ENCODE measurements at places on chromosomes 6 and 20.

DNA sequence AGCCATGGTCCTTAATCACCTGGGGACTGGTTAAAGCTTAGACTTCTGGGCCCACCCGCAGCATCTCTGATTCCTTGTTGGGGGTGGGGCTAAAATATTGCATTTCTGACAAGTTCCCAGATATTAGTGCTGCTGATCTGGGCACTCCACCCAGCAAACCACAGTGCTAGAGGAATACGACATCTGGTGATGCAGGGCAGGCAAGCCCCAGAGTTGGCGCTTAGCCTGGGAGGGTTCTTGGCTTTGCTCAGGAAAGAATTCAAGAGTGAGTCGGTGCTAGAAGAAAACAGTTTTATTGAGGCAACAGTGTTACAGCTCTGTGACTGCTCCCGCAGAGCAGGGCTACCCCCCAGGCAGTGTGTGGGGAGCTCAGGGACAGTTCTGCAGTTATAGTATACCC lies 210.7 kb downstream of the TFAP2C start:
- DNase-seq = no peak

GRCh38 chr20:29298759-29299613 lies 1958.5 kb upstream of the DEFB115 start:
- no peak for DNase-seq

- peak; percentile 65 for DNase-seq
These were observed at the start of gene SRXN1 for GRCh38 chr20:653110-653589. SRXN1 (minus strand) TSS chr20:653200; CDS start chr20:653185, 15 bp downstream.

DNA sequence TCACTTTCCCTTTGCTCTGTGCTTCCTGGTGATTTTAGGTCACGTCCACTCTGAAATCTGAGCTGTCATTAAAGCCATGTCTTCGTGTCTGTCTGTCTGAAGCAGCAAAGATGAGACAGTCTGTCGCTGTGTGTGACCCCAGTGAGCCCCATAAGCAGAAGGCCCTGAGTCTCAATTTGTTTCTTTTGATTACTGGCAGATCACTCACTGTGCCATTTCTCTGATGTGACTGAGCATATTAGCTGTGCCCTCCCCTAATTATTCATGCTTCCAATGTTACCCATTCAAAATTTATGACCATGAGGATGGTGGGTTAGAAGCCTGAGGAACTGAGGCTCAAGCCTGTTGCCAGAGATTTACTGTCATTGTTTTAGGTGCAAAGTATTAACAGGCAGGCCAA lies 117.6 kb downstream of the PLCB1 start:
- DNase-seq = no peak

DNA sequence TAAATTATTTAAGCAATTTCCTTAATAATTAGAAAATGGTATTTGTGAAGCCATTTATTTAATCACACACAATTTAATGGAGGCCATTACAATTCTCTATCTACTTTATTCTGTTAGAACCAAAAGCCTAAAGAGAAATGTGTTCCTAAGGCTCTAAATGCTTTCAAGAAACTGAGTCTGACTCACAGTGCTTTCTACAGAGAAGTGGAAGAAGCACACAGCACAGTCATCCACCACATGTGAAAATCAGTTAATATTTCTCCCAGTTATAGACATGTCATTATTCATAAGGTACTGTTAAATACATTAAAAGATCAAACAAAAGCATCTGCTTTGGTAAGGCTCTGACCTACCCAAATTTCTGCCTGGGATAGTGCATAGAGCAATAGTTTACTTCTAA lies 214.4 kb downstream of the ALDH8A1 start:
- DNase-seq = no peak

DNA sequence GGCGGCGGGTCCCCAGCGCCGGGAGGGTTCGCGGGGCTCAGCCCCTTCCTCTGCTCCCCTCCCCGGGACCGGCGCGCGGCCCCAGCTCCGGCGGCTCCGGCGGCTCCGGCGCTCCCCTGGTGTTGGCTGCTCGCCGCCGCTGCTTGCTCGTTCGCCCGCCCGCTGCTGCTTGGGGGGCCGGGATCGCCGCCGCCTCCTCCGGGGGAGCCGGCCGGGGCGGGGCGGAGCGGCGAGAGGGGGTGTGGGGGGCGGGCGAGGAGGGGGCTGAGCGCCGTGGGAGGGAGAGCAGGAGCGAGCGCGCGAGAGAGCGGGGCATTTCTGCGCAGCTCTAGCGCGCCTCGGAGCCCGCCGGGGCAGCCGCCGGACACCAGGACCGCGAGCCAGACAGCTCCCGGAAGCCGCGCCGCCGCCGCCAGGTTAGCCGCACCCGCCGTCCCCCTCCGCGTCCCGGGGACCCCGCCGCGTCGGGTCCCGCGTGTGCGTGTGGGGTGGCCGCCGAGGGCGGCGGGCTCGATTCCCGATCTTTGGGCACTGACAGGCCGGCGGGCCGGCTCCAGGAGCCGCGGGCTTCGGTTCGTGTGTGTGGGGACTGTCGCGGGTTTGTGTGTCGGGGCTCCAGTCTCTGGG lies 62.0 kb upstream of the EPB41L1 start:
- DNase-seq = no peak

DNA sequence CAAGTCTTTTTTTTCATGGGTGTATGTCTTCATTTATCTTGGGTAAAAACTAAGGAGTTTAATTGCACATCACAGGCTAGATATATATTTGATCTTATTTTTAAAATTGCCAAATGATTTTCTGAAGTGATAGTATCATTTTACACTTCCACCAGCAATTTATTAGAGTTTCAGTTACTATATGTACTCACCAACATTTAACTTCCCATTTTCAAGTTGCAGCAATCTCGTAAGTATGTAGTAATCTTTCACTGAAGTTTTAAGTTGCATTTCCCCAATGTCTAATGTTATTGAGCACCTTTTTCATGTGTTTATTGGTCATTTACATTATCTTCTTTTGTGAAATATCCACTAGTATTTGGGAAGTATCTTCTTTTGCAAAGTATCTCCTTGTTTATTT lies 277.4 kb upstream of the CNR1 start:
- DNase-seq = no peak

DNA sequence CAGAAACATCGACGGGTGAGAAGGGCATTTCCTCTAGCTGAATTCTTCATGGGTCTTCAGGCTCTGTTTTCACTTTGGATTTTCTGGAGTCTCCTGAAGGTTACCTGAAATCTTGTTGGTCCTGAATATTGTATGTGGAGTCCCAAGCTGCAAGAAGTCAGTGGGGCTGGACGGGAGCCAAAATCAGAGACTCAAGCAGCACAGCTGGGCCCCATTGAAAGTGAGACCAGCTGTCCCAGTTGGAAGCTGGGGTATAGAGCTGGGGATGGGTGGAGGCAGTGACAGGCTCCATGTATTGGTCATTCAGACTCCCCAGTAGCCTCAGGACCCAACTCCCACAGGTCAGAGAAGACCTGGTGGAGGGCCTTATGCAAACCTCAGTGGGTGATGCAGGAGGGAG lies 111.3 kb upstream of the MLN start:
- DNase-seq = no peak

DNA sequence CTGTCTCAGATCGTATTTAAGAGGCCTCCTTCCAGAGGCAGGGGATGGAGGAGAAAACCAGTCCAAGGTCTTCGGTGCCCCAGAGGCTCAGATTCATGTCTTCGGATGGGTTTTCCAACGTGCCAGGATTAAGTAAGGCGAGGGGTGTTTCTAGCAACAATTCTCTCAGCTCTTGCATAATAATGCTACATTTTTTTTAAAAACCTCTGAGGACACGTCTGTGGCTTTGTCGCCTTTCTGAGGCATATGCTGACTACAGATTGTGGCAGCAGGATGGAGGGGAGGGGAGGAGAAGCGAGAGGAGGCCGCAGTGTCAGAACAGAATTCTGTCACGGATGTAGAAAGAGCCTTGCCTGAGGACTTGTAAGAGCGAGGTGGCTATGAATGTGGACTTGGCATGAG lies 17.7 kb upstream of the CCDC167 start:
- DNase-seq = no peak

GRCh38 chr6:130778946-130779657 lies 48.1 kb upstream of the SMLR1 start:
- DNase-seq = no peak

- DNase-seq = no peak
These were observed 327.5 kb upstream of the JAG1 start for GRCh38 chr20:11001302-11001701.

DNA sequence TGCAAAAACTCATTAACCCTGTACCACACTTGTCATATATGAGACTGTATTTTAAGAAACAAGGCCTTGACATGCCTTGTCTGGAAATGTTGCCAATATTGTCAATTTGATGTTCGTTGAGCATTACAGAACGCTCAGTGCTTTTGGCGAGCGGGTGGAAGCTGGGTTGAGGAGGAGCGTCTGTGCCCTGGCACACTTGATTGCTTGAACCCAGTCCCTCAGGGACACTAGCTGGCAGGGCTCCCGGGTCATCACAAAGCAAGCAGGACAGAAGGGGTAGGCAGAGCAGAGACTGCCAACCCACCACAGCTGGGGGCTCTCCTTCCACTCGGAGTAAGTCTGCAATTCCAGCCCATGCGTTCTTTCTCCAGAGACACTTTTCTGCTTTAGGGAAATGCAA lies 286.3 kb downstream of the KHDC1L start:
- DNase-seq = no peak

GRCh38 chr20:25237610-25238318 lies 10.1 kb upstream of the PYGB start:
- DNase-seq = no peak

DNA sequence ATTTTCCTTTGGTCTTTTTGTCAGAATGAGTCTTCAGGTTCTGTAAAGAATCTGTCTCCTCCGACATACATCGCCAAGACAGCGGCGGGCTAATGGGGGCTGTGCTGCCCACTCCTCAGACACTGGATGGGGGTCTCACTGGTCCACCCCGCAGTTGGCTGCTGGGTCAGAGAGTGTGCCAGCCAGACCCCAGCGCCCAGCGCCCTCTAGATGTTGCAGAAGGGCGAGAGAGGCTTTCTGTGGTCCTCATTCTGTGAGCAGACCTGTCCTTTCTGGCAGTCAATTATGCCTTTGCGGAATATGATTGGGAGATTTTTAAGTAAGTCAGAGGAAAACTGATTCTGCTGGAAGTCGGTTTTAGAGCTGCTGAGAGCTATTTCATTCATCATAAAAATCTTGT lies 7.8 kb upstream of the CCR6 start:
- DNase-seq = no peak

- no peak for DNase-seq
These were observed 48.9 kb upstream of the EPHA7 start for GRCh38 chr6:93468291-93468690.

DNA sequence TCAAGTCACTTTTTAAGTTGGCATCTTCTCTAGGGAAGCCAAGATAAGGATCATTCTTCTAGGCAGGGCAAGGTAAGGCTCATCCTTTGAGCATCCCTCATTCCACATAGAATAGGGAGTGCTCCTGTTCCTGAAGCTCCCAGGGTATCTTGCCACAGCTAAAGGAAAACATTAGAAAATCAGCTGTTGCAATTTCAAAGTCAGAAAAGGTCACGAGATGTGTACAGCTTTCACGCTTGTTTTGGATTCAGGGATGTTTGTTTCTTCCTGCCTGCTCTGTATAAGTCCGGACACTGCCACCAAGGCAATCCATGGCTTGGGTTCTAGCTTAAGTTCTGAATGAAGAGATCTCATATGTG lies 153.2 kb downstream of the SH3BGRL2 start:
- DNase-seq = no peak

DNA sequence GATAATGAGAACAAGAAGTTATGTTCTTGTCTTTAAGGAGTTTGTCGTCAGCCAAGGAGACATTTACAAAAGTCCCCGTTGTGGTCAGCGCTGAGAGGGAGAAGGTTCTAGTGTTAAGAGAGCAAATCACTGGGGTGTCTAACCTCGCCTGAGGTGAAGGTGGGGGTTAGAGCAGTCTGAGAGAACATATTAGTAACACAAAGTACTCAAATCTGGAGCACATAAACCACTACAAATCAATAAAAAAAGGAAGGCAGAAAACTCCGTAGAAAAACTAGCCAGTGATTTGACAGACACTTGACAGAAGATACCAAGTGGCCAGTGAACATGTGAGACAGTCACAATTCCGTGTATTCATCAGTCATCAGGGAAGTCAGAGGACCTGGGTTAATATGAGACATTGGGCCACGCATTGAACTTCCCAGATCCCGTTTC lies 45.4 kb downstream of the CDS2 start:
- DNase-seq = no peak

- no peak for DNase-seq
These were observed 537.6 kb downstream of the HDGFL1 start for GRCh38 chr6:23106951-23107350.

- no peak for DNase-seq
These were observed 145.1 kb upstream of the PLN start for GRCh38 chr6:118403036-118403435.

GRCh38 chr6:160132297-160132637 lies 10.7 kb downstream of the SLC22A1 start:
- DNase-seq = no peak

- DNase-seq = no peak
These were observed 64.9 kb upstream of the HMGCLL1 start for GRCh38 chr6:55643861-55644260.

- no peak for DNase-seq
These were observed 126.6 kb upstream of the SPACA1 start for GRCh38 chr6:87921034-87921433.

DNA sequence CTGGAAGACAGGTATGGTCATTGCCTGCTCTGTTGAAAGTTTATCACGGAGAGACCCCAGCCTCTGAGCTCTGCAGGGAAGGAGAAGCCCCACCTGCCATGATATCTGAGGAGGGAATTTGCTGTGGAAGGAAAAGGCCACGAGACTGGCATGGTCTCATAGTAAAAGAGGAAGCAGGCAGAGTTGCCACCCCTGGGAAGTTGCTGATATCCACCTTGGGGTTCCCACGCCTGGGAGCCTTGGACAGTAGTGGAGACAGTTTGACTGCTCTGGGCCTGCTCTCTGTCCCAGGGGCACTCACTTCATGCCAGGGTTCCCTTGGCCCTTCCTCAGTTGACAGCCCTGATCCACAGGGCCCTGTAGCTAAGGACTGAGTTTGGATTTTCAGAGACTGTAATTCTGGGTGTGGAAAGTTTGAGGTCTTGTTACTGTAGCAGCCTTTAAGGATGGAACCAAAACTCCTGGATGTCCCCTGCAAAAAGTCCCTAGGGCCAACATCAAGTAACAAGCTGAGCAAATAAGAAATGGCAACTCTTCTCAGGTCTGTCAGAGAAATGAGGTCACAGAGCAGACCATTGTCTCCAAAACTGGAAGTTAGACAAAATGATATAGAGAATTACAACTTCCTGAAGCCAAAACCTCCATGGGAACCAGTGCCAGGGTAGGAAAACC lies 6.9 kb upstream of the SIRPB1 start:
- no peak for DNase-seq

- DNase-seq = no peak
These were observed 87.8 kb downstream of the CARMIL1 start for GRCh38 chr6:25366903-25367545.

All from stimulated activated CD8-positive, alpha-beta memory T cell treated with anti-CD3 and anti-CD28 coated beads, Interleukin-2, amount 100 ng/mL, for 1 hour (primary cell).